ENCODE measurements at places on chromosomes 1 and 21.
A peak's percentile ranks its signal among the peaks of the same experiment; 100 is the strongest.

GRCh38 chr1:76068542-76068941, 6.0 kb upstream of the ST6GALNAC3 start:
- no peak for DNase-seq

- no peak for DNase-seq
Observed at GRCh38 chr1:232472485-232473041, 157.4 kb downstream of the SIPA1L2 start.

DNA sequence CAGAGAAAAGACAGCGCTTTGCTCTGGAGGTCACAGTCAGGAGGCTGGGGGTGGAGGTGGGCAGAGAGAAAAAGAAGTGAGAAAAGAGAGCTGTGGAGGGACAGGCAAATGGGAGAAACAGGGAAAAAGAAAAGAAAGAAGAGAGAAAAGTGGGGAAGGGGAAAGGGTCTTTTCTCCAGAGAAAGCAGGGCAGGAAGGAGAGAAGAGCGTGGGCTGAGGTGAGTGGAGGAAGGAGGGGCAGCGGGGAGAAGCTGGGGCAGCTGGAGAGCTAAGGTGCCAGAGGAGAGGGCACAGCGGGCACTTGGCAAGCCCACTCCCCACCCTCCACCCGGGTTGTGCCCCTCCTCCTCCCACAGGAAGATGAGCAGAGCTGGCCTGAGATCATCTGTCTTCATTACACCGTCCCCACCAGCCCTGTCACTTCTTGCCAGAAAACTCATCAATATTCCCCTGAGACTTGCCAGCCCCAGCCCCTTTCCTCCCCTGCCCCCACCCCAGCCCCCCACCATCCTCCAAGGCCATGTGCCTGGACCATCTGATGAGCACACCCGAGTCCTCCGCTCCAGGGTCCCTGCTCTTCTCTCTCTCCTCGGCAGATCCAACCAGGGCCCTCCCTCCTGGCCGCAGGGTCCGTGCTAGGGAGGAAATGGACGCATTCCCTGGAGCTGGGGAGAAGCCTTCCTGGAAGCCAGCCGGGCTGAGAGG, 17.0 kb upstream of the BLACAT1 start:
- DNase-seq, result no peak

- no peak for DNase-seq
Observed at GRCh38 chr1:186662752-186663151, 17.5 kb downstream of the PTGS2 start.

DNA sequence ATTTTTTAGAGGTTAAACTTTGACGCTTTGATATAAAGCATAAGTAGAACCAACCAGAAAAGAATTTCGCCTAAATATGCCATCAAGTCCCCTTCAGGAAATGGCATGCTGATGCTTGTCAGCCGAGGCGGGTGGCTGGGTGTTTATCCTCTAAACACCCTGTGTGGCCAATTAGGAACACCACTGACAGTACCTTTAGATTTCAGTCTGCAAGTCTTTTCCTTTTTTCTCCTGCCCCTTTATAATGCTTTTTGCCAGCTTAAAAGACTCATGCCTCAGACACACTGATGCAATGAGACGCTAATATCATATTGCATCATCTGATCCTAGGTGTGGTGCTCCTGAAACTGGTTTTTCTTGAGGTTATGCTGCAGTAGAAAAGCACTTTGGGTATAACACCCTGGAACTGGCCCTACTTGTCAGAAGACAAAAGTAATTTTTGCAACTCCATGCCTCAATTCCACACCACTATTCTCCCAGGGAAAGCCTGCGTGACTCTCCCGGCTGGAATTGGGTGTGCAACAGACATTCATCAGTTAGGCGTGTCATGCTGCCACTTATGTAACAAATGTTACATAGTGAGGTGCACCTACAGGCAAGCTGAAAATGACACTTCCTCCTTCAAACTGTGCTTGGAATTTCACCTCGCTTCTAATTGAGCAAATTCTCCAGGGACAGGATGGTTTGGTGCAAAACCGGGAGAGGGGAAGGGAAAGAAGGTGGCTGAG, 2.0 kb upstream of the RCC2 start:
- no peak for DNase-seq

DNA sequence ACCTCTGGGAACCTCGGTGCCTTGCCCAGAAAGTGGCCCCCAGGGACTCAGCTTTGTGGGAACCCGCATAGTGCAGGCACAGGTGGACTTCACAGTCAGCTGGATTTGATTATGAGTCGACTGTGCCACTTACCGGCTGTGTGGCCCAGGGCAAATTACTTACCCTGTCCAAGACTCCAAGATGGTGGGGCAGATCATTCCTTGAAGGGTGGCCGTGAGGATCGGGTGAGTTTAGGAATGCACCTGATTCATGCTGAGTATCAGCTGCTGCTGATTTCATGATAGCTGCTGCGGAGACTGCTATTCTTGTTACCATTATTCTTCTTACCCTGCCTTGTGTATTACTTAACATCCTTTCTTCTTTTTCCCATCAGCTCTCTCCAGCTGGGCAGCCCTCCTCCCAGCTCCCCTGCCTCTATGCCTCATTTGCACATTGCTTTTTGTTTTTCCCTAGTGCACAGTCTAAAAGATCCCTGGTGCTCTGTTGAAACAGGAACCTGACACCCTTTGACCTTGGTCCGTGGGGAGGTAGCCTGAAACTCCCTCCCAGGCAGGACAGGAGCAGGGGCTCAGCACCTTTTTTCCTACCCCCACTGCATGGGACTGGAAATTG, 40.5 kb upstream of the FHAD1 start:
- no peak for DNase-seq

DNA sequence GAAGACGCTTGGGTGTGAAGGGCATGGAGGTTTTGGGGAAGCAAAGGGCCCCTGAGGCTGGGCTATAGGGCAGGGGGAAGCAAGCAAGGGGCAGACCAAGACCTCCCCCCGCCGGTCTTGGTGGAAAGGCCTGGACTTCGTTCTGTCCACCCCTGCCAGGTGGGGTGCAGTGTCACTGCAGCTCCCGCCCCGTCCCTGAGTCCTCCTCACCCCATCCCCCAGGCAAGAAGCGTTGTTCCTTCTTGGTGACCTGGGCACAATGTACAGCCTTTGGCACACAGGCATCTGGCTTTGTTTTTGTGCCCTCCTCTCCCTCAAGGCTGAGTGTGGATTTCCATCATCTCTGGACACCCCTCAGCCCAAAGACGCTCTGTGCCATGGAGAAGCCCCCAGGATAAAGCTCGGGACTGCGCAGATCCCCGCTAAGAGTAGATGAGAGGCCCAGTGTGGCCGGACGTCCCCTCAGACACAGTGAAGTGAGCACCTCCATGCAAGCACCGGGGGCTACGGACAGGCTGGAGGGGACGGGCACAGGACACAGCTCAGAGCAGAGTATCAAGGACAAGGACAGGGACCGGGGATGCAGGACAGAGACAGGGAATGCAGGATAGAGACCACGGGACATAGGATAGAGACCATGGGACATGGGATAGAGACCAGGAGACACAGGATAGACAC, 89.4 kb upstream of the ACTRT2 start:
- DNase-seq, result no peak

GRCh38 chr1:191608367-191608766, 549.9 kb upstream of the RGS18 start:
- no peak for DNase-seq

- DNase-seq, result no peak
Observed at GRCh38 chr1:53135735-53136114, 6.7 kb downstream of the SLC1A7 start.

DNA sequence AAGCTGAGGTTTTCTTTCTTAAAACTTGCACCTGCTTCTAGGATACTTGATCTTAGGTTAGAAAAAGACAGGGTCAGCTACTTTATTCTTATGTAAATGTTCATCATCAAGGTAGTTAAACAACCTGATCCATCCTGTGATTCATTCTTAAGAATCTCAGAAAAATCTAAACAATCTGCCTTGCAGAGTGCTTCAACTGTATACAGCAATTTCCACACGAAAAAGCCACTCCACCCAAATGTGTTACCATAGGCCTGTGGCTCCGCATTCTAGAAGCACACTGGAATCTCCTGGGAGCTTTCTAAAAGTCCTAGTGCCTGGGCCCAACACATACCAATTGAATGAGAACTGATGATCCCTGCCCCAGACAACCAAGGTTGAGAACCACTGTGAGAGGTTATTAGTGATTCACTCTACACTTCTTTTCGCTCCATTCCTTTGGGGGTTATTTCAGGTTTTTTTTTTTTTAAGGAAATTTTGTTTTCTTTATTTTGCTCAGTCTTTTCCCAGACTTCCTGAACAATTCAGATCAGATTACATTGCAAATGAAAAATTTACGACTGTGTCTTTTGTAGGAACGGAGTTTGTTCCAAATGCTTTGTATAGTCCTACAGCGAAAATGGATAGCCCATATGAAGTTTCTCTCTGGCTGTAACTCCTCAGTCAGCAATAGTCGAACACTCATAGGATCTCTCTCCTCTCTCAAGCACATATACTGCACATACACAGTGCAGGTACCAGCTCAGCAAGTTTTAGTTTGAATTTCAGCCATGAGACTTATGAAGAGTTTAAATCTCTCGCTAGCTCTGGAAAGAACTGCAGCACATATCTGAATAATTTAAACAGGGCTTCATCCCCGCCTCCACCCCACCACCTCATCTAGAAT, 16.1 kb downstream of the SMYD2 start:
- DNase-seq, result no peak

DNA sequence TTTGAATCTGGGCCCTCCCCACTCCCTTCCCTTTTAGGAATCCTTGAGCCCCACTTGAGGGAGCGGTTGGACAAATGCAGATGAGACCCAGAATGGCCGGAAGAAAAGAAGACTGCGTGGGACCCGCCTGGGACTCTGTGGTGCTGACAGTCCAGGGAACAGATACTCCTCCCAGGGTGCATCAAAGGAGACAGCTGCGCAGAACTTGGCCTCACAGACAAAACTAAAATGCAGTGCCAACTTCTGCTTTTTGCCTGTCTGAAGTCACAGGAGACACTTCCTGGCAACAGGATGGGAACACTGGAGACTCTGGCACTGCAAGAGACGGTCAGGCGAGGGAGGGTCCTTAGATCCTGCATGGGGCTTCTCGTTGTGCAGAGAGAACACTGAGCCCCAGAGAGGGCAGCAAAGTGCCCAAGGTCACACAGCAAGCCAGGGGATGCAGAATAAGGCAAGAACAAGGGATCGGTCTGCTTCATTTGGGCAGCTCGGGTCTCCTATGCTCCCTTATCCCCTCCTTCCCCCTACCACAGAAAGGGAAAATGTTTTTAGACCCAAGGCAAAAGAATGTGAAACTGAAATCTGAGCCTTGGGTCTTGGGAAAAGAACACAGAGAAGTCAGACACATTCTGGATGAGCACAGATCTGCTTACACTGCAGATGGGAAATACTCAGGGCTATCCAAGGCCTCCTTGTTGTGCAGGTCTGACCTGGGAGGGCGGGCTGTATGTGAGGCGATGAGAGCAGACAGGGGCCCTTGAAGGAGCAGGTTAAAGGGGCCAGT, 182.4 kb downstream of the TRABD2B start:
- no peak for DNase-seq

- DNase-seq, result no peak
Observed at GRCh38 chr1:34740161-34740868, 14.5 kb upstream of the GJB5 start.

GRCh38 chr1:115793162-115793561, 24.6 kb upstream of the CASQ2 start:
- no peak for DNase-seq

GRCh38 chr1:3625151-3625907, 514 bp downstream of the TPRG1L start:
- DNase-seq, result no peak

DNA sequence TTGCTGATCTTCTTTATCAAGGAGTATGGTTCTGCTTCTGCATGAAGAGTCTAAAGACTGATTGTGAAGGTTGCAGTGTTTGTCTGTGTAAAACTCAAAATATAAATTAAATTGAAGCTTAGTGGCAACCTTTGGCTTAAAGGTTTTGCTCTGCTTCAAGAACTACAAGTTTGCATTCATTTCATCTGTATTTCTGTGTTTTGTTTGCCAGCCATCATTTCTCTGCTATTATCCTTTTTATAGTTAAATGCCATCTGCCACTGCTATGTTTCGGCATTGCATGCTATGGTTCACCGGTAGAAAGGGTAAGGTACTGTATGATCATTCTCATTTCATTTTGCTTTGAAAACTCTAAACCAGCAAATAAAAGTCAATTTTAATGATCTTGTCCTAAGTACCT, 52.9 kb downstream of the OSBPL9 start:
- no peak for DNase-seq

- DNase-seq, result no peak
Observed at GRCh38 chr1:168344517-168344916, 63.8 kb downstream of the TBX19 start.

DNA sequence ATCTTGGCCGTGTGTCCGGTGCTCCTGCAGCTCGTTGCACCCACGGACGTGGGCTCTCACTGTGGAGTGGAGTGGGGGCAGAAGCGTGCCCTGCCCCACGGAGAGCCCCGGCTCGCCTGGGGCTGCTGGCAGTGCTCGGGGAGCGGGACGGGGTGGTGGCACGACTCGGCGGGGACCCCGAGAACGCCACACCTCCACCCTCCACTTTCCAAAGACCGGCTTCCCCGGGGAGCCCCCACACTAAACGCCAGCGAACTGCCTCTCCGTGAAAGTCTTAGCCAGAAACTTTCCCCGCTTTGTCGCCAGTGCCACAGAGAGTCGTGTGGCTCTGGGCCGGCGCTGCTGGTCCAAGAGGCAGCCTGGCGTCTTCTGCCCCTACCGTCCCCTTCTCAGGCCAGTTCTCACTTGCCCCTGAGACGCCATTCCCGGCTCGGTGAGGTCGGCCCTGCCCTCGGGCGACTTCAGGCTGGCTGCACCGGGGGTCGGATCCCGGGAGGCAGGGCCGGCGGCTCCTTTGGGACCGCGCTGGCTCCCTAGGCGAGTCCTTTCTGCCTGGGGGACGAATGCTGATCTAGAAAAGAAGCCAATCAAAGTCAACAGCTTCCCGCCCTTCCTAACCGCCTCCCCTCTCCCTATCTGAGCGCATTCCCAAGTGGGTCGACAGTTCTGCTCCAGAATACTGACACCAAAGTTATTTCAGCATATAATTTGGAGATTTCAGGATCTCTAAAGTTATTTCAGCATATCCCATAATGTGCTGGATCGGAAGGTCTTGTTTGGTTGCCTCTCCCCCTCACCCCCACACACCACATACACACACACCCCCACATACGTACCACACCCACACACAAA, 2.6 kb upstream of the SAMD13 start:
- DNase-seq, result peak; percentile 50

DNA sequence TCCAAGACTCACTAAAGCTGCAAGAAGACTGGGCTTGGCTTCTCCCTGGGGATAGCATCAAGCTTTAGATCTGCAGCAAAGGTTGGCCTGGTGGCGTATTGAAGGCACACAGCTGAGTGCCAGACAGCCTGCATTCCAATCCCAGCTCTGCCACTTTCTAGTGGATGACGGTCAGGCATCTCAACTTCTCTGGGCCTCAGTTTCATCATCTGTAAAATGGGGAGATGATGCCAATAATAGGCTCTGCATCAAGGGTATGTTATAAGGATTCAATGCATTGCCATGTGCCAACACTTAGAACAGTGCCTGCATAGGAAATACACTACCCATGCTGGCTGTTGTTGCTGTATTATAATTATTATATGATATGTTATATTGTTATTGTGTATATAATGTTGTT, 220.4 kb downstream of the NPHP4 start:
- DNase-seq, result no peak

Data from anterior cingulate cortex (tissue), 58 donors.